ENCODE measurements at places on chromosomes 13 and 19.
A peak's percentile ranks its signal among the peaks of the same experiment; 100 is the strongest.

DNA sequence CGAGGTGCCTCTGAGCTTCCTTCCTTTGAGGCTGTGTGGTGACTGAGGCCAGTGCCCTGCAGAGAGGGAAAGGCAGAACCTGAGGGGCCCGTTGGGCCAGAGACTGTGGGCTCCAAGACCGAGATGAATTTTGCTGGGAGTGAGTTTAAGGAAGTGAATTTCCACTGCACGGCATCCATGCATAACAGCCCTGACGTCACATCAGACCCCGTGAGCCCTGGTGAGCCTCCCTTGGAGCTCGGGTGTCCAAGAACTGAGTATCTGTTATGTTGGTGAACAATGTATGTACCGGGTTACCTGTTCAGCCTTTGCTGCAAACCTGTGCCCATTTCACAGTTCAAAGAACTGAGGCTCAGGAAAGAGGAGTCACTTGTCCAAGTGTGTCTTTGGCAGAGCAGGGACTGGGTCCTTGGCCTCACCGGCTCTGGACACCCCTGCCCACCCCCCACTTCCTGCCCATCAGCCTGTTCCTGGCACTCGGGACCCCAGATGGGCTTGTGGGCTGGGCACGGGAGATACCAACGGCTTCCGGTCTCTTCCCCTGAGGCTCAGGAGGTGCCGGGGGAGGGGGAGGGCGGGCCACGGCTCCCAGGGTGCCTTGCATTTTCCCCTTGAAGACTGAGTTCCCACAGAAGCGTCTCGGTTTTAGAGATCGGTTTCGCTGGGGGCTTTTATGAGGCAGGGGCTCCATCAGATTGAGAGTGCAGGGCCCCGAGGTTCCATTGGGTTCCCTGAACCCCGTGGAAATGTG, 33.7 kb downstream of the NFILZ start:
- DNase-seq = no peak

DNA sequence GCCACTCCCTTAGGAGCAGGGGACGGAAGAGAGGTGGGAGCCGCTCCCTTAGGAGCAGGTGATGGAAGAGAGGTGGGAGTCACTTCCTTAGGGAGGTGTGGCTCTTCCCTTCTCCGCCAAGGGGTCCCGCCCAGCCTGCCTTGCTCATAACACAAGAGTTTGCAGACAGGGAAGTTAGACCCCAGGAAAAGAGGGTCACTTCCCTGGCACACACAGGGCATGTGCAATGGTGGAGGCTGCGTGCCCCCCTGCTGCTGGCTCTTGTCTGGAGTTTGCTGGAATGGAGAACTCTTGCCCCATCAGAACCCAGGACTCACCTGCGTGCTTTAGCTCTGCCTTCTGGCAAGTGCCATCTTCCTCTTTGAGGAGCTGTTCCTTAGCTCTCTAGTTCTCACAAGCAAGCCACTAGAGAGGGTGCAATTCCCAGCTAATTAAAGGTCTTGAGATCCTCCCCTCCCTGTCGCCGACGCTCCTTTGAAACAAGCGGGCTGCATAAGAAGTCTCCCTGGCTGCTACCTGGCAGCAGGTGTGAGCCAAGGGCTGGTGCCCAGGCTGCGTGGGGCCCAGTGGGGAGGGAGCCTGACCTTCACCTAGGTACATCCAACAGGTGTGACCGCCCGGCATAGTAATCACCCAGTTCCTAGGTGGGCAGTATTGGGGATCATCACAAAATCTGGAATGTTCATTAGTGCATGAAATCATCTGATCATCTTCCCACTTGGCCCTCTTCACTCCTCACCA, 281.6 kb downstream of the ZNF536 start:
- DNase-seq = no peak

- no peak for DNase-seq
Observed at GRCh38 chr19:14437578-14438140, 4.6 kb downstream of the PKN1 start.

- no peak for DNase-seq
Observed at GRCh38 chr19:35332817-35333216, 3.8 kb downstream of the CD22 start.

GRCh38 chr13:26412936-26413716, 144.4 kb upstream of the WASF3 start:
- DNase-seq = no peak

GRCh38 chr13:41985788-41986508, 25.0 kb upstream of the VWA8 start:
- DNase-seq = no peak

DNA sequence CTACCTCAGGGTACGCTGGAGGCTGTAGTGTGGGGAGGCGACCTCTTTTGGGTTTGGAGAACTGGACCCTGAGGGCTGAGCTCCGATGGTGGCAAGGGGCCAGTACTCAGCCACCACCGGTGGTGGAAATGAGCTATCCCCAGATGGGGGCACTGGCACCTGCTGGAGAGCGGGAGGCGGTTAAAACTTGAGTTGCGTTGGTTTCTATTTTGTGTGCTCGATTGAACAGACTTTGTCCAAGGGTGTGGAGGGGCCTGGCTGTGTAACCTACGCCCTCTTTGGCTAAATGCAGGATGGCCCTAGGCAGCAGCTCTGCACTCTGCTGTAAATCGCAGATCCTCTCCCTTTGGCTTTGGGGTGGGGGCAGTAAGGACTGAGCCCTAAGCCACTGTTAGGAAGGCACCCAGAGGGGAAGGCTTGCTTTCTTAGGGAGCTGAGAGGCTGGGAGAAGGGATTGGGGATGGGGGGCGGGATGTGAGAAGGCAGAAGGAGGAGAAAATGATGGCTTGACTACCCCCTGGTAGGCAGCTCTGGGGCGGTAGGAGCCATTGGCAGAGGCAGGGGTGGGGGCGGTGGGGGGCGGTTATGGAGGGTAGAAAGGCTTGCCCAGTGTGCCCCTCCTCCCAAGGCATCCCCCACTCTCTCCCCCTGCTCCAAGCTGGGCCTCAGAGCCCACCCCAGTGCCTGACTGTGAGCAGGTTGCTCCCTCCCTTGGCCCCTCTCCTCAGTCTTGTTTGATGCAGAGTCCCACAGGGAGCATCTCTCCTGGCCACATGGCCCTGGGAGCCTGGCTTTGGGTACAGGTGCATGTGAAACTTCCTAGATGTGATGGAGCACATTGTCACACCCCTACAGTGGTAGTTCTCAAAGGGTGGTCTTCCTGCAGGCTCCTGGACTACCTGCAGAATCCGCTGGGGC, 5.0 kb downstream of the VSTM2B start:
- no peak for DNase-seq

DNA sequence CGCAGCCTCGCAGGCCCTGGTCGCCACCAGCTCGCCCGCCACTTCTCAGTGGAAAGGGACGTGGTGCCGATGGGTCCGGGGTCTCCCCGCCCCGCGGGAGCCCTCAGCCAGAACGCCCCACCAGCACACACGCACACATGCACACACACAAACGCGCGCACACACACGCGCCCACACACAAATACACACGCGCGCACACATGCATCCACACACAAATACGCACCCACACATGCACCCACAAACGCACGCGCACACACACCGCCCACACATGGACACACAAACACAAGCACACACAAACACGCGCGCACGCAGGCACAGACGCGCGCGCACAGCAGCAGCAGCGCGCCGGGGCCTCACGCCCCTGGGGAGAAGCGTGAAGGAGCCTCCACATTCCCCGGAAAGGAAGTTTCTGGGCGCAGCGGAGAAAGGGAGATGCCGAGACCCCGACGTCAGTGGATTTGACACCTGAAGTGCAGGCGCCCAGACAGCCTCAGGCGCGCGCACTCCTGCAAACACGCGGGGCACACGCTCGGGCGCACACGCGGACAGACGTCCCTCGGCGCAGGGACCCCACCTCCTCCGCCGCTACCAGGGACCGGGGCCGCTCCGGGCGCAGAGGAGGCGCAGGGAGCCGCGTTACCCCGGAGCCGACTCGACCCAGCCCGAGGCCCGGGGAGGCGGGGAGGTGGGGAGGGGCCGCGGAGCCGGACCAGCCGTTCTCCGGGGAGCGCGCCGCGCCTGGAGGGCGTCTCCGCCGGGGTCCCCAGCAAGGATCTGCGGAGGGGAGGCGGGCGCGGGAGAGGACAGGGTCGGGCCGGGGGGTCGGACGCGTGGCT, 622 bp downstream of the RASA3 start:
- DNase-seq = peak; percentile 46

DNA sequence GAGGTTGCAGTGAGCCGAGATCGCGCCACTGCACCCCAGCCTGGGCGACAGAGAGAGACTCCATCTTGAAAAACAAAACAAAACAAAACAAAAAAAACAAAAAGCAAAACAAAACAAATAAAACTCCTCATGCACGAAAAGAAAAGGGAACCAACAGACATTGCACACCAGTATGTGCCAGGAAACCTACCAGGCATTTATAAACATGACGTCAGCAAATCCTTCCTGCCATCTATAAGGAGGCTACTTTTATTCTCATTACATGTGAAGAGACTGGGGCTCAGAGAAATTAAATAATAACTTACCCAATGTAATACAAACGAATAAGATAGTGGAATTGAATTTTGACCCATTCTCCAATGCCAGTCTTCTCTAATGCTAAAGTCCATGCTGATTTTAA, 197.2 kb downstream of the NUFIP1 start:
- no peak for DNase-seq

- DNase-seq = no peak
Observed at GRCh38 chr13:42653679-42654078, 79.7 kb downstream of the TNFSF11 start.

DNA sequence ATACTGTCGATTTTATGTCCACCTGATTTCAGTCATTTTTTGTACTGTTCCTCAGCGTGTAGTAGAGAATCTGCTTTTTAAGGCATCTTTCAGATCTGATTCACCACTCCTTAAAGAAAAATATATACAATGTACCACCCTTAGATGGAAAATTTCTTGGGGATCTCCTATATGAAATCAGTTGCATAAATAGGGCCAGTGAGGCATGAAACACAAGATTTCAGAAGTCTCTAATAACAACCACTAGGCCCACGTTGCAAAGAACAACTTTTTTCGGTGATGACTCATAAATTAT, 1.4 kb downstream of the USP12 start:
- no peak for DNase-seq

- DNase-seq = peak; percentile 33
Observed at GRCh38 chr13:26051231-26051656, 572 bp downstream of the SHISA2 start.

- DNase-seq = no peak
Observed at GRCh38 chr13:77918391-77919245, at the start of gene EDNRB. Gene EDNRB (minus strand): TSS chr13:77918831. CDS start chr13:77918573, 258 bp downstream.

- no peak for DNase-seq
Observed at GRCh38 chr13:89862691-89863036, 1484.8 kb upstream of the MIR17HG start.

DNA sequence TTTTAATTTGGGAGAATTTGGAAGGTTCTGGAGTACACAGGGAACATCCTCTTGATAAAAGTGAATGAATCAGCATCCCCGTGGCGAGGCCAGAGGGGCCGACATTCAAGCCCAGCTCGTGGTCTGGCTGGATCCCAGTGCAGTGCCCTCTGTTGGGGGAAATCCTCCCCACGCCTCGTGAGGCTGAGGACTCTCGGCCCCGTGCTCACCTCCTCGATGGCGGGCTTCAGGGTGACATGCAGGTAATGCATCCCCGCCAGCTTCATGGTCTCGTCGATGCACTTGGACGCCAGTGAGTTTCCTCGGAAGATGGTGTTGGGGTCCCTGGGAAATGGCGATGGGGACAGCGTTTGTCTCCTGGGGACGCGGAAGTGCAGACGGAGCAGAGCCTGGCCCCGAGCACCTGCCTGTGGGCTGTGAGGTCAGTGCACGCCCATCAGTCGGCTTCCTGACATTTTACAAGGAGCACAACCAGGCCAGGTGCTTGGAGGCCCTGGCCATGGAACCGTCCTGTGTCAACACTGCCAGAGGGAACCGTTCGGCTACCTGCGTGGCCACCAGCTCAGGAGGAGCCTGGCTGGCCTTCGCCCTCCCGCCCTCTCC, 43.3 kb upstream of the C13orf46 start:
- peak; percentile 40 for DNase-seq

Data from urothelium cell line (cell line).